ENCODE measurements at places on chromosomes 6 and 20.

GRCh38 chr20:50285376-50286173 is 94.9 kb downstream of the CEBPB start:
- DNase-seq = no peak

GRCh38 chr6:82772851-82773717 is 292.6 kb downstream of the UBE3D start:
- DNase-seq = no peak

- no peak for DNase-seq
Observed at GRCh38 chr6:3708540-3708939, 43.0 kb downstream of the PXDC1 start.

DNA sequence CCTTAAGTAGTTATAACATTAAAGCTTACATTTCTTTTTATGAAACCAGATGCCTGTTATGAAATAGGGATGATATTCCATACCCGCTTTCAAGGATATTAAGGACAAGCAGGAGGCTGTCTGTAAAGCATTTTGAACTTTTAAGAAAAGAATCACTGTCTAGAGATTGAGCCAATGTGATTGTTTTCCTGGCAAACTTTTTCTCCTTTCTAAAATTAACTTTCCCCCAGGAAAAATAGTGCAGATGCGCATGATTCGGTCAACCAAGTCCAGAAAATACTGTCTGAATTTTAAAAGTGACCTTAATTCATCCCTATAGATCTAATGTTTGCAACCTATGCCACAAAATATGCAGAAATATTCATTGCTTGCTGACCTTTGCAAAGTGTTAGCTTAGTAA is 15.1 kb upstream of the DEK start:
- DNase-seq = no peak

GRCh38 chr6:71127374-71127773 is 161.2 kb upstream of the OGFRL1 start:
- DNase-seq = no peak

- DNase-seq = no peak
Observed at GRCh38 chr6:116047173-116047933, 13.3 kb downstream of the FRK start.
